MG63 (cell line): ENCODE measurements at places on chromosomes 12 and 14. TPM values are rescaled to one million over a fixed set of nuclear protein-coding genes. Genes with fewer than 3 reads are reported as not detected.
A peak's percentile ranks its signal among the peaks of the same experiment; 100 is the strongest.

DNA sequence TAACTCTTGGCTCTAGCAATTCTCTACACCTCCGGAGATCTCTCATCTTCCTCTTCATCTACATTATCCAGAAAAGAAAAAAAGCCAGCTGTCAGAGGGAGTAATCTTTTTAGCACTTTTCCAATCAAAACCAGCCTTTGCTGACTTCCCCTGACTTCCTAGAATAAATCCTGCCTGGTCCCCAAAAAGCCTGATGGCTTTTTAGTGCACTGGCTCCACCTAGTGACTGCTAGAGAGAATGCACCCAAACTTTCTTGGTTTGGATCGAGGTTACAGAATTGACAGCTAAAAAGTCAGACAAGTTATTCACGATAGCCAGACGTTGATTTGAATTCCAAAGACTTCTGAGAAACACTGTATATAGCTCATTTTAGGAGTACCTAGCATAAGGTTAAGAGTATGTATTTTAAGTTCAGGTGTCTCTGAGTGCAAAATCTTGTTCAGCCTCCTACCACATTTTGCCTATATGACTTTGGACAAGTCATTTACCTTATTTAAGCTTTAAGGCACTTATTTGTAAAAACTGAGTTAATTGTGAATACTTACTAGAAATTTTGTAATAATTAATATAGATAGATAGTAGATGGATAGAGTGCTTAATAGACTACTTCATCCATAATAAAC is 185.7 kb upstream of the GRIN2B start:
- peak; percentile 11 for DNase-seq

- DNase-seq = no peak
Measured at GRCh38 chr12:90916516-90916915, 38.5 kb downstream of the CCER1 start.

- no peak for DNase-seq
Measured at GRCh38 chr14:68271913-68272391, 452.4 kb downstream of the RAD51B start.

DNA sequence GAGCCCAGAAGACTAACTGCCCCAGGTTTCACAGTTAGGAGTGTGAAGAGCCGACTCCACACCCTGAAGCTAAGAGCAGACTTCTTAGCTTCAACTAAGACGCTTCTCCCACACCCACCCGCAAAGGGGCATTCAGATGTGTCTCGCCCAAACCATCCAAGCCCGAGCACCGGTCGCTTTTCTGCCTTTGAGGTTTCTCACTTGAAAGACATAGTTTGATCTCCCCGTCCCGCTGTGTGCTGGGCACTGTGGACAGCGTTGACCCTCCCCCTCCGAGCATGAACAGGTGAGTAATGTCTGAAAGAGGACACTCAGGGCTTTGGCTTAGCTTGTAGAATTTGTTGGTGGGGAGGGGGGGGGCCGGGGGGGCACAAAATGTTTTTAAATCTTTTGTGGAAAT is 123.8 kb downstream of the TMEM132D start:
- no peak for DNase-seq

GRCh38 chr14:39381366-39381765 is 50.9 kb downstream of the FBXO33 start:
- no peak for DNase-seq

DNA sequence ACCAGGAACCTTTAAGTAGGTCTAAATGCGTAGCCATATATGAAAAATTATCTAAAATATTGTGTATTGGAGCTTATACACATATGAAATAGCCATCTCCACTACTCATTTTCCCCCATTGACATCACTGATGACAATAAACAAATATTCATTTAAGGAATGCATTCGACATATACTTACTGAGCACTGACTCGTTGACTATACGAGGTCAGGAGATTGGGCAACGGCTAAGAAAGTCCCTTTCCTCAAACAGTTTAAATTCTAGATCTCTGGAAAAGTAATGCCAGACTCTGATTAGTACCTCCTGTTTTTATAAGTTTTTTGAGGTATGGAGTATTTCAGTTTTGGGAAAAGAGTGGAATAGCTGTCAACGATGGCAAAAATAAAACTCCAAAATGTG is 139.4 kb upstream of the DIO2 start:
- no peak for DNase-seq

The SRRM4 gene
- not detected in 2 replicates for total RNA-seq

The SCNN1A gene
- 0.07 and 0.66 TPM in 2 replicates for total RNA-seq

The KLHL33 gene
- not detected in 2 replicates for total RNA-seq
